Pericardium fibroblast (primary cell): ENCODE measurements at places on chromosomes 13 and 19. TPM values are rescaled to one million over a fixed set of nuclear protein-coding genes. Genes with fewer than 3 reads are reported as not detected.

TMEM161A gene
- 25.6 and 35.2 TPM in 2 replicates for total RNA-seq

RNF225 gene
- 0.09 TPM in 1 of 2 replicates, not detected in the other for total RNA-seq

NLRP12 gene
- total RNA-seq, result 0.77 TPM in 1 of 2 replicates, not detected in the other

SIGLECL1 gene
- not detected in 2 replicates for total RNA-seq

EPN1 gene
- total RNA-seq, result 119 and 121 TPM in 2 replicates

C19orf33 gene
- 1.5 and 1.6 TPM in 2 replicates for total RNA-seq

KL gene
- total RNA-seq, result not detected in 2 replicates

CCDC124 gene
- total RNA-seq, result 39.5 and 51.2 TPM in 2 replicates

ARHGAP35 gene
- 30.2 and 32.7 TPM in 2 replicates for total RNA-seq

TECR gene
- 51.3 and 61.5 TPM in 2 replicates for total RNA-seq

ZNF700 gene
- 3.1 and 4.9 TPM in 2 replicates for total RNA-seq

ICAM4 gene
- total RNA-seq, result 0.60 and 4.1 TPM in 2 replicates

TIMM50 gene
- 49.8 and 59.7 TPM in 2 replicates for total RNA-seq
